NCI-H524 treated with DMSO at 0.1 percent for 48 hours (cell line): ENCODE measurements at places on chromosomes 5 and 9.

DNA sequence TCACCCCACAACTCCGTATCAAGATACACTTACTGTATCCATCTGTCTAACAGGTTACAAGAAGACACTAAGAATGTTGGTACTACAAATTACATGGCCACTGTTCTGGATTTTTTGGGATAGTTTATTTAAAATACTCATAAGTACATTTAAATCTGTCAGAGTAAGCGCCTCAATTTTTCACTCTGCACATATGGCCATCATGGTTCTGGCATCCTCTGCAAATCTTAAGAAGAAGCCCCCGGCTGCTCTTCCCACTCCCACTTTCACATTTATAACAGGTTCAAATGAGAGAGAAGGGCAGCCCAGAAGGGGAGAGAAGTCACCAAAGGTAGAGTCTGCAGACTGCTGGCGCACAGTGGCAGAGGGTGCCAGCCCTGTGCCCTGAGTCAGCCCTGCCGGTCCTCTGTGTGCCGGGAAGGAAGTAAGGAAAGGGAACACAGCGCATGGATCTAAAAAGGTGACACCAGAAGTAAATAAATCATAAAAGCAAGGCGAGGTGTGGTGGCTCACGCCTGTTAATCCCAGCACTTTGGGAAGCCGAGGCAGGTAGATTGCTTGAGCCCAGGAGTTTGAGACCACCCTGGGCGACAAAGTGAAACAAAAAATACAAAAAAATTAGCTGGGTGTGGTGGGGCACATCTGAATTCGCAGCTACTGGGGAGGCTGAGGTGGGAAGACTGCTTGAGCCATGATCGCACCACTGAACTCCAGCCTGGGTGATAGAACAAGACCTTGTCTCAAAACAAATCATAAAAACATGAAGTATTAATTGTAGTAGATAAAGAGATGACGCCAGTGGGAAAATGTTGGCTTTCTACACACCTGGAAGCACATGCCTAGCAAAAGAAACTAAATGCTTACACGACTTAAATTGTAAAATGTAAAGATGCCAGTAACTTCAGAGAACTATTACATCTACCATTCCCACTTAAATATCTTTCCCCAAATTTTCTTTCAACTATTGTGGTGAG is 30.0 kb downstream of the RNF130 start:
- DNase-seq: no peak

- no peak for DNase-seq
Measured at GRCh38 chr9:117682955-117683710, 21.1 kb upstream of the TLR4 start.

DNA sequence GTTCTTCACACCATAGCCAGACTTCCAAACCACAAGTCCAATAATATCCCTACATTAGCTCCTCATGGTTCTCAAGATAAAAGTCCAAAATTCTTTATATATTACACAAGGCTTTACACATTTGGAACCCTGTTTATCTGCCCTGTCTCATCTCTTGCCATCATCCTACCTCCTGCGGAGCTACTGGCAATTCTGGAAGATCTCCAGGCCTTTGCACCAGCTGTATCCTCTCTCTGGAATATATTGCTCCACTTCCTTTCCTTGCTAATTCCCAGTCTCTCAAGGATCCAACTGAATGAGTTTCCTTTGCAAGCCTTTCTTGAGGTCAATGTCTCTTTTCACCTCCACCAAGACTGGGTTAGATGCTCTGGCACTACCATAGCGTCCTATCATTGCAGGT is 41.3 kb upstream of the MIER3 start:
- DNase-seq: no peak

- DNase-seq: no peak
Measured at GRCh38 chr9:111237447-111237846, 92.6 kb downstream of the OR2K2 start.

DNA sequence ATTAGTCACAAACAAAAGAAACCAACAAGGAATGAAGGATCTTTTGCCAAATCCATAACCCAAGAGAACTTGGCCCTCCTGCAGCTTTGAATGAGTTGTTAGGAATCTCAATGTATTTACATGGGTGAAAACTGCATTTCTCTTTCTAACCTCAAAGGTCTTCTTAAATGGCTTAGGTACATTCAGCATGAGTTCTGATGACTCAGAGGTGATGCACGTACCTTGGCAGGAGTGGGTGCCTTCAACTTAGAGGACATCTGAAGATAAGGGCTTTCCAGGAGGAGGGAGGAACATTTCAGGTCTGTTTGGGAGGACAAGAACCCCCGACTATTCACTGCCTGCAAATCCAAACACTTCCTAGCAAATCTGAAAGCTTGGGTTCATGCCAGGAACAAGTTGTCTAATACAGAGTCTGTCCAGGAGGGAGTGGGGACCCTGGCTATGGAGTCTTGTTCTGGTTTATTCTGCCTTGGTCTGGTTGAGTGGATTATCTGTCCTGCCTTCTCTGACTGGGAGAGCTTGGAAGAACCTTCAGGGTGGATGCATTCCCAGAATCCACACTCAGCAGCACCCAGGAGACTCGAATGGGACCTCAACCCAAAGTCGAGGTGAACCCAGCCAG is 65.7 kb downstream of the IRX2 start:
- no peak for DNase-seq

DNA sequence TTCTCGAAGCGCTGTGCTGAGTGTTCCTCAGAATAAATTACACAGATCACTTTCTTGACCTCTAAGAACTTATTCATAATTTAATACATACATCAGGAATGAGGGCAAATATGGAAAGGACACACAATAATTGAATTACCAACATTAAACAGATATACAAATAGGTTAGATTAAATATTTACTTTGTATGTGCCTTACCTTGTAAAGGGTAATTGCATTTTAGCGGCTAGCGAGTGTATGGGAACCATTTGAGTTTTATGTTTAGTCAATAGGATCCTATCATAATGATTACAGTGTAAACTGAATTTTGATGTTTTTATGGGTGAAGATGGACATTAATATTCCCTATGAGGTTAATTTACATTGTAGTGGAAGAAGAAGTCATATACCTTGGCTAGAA is 1187.1 kb upstream of the WWC1 start:
- no peak for DNase-seq

DNA sequence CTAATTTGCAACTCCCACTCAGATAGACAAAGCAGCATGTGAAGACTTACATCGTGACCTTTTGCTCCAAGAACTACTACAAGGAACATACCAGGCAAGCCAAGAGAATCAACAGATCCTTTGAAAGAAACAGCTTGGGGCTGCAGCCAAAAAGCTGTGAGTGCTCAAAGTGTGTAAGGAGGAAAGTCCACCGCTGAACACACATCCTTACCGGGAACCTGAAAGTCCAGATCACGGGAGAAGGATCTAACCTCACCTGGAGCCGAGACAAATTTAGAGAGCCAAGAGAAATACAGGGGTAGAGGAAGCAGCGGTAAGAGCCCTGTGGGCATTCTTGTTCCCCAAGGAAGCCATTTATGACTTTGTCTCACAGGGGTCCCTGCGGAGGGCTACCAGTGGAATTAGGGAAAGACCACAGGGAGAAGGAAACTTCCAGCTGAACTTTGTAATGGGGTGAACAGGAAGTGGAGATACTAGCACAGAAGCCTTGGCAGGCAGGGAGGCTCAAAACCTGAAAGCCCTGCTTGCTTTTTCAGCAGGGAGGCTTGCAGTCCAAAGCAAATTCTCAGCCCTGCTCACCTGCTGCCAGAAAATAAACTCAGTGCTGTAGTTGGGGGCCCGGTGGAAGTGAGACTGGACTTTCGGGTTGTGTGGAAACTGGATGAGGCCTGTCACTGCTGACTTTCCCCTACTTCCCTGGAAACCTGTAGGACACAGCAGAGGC is 350.2 kb downstream of the DTWD2 start:
- DNase-seq: no peak
